GM19239 (cell line): ENCODE measurements at places on chromosomes 7 and 10.

GRCh38 chr7:5207131-5207530 lies 17.1 kb downstream of the WIPI2 start:
- no peak for DNase-seq

- no peak for DNase-seq
Measured at GRCh38 chr7:135634191-135634878, 28.0 kb upstream of the STMP1 start.

DNA sequence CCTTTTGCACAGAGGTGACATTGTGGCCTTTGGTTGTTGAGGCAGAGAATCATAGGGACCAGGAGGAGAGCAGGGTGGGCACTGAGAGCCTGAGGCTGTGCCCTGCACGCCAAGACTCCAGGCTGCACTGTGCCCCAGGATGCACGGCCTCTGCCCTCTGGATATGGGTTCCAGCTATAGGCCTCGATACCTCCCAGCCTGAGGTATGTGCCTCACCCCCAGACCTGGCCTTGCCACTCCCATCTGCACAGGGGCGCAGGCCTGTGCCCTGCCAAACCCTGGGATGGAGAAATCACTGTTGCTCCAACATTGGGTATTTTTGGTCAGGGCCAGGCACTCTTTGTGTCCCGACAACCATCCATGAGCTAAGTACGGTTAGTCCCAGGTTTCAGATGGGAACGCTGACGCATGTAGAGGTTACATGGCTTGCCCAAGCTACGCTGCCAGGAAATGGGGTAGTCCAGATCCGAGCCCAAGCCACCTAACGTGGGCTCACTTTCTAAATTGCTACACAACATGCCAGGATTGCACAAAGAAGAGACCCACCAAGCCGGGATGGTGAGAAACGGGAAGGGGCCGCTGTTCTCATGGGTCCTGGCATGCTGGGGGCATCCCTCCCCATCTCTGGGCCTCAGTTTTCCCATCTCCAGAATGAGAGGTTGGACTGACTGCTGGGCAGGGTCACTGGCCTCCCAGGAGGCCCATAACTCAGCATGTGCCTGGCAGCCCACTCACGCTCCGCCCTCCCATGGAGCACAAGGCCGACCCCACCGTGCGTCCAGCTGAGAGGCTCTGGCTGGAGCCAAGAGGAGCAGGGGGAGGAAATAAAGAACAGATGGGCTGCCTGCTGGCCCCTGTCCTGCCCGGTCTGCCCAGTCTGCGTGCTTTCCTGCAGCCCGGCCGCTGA lies 44.2 kb downstream of the ZCCHC24 start:
- DNase-seq, result no peak

DNA sequence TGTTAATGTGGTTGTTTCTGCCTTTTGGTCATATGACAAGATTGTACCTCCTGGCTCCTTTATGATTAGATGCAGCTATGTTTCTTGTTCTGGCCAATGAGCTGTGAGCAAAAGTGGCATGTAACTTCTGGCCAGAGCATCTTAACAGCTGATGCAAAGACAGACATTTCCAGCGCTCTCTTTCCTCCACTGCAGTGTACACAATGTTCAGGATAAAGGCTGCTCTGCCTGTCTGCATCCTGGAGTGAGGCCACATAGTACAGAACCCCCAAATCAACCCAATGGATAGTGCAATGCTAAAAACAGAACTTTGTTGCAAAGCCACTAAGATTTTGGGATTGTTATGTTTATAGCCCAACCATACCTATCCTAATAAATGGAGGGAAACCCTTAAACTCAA lies 17.9 kb downstream of the EPC1 start:
- no peak for DNase-seq

DNA sequence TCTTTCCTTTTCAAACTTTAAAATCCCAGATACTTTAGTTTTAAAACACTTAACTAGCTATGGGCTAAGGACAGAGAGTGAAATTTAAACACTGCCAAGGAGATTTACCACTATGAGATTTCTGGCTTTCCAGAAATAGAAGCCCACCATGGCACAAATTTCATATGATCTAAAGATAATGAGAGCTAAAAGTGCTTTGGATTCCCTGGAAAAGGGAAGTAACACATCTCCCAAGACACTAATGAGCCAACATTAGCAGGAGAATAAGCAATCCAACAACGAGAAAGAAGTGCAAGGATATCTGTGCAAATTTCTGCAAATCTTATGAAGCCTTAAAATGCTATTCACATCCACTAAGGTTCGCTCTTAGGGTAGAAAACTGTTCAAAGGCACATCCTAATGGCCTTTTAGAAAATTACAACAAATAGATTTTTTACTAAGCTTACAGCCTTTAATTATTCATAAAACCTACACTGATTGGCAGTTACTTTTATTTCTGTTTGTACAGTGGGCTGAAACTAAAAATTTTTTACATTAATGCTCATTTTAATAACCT lies 100.3 kb downstream of the RAPGEF5 start:
- DNase-seq, result no peak

GRCh38 chr7:82044497-82045080 lies 274.7 kb upstream of the HGF start:
- no peak for DNase-seq

DNA sequence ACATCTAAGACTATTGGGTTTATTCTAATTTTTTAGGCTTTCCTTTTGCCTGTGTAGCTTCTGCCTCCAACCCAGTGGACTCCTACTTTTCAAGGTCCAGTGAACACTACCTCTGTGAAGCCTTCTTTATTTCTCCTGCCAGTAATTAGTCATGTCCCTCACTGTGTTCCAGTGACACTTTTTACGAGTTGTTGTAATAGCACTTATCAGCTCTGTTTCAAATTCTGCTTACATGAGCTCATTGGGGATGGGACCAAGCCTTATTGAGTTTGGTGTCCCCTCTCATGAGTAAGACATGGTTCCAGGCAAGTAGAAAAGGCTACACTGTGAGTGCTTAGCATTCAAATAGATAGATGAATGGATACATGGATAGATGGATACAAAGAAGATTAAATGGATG lies 184.6 kb downstream of the HIBADH start:
- no peak for DNase-seq

DNA sequence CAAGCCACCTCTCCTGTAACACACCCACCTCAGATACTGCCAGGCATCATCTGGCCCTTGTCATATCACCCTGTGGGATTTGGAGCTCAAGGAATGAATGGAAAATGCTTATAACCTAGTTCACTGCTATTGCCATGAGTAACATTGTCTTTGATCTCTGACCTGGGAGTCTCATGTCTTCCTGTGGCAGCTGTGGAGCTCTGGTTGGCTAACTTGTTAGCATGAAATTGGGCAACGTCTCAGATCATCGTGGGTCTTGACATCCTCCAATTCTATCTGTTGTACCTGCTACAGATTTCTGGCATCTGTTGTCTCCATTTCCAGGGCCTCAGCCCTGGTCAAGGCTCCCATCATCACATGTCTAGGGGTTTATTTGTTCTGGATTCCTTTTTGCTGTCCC lies 2.2 kb upstream of the TMEM270 start:
- no peak for DNase-seq

GRCh38 chr10:110664483-110665420 lies 20.6 kb downstream of the RBM20 start:
- DNase-seq, result no peak

DNA sequence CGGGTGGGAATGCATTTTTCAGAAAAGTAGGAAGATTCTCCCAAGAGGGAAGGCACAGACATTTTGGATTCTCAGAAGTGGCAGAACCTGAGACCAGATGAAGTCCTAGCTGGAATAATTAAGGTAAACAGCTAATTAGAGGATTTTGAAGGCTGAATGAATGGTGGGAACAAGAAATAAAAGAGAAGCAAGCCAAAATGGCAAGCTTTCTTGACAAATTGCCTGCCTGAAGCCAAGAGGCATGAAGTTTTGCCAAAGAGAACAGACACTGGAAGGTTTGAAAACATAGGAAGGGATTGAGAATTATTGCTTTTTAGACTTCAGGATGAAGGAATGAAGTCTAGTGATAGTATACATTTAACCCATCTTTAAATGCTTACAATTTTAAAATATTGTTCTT lies 115.0 kb upstream of the SEM1 start:
- DNase-seq, result no peak

GRCh38 chr7:25261545-25262140 lies 33.4 kb upstream of the NPVF start:
- no peak for DNase-seq

- DNase-seq, result no peak
Measured at GRCh38 chr7:107446988-107447387, 22.9 kb upstream of the GPR22 start.

DNA sequence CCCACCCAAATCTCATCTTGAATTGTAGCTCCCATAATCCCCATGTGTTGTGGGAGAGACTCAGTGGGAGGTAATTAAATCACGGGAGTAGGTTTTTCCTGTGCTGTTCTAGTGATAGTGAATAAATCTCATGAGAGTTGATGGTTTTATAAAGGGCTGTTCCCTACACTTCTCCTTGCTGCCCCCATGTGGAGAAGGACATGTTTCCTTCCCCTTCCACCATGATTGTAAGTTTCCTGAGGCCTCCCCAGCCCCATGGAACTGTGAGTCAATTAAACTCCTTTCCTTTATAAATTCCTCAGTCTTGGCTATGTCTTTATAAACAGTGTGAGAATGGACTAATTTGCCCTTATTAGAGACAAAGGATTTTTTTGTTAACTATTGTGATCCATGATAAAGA lies 48.5 kb upstream of the MKX start:
- DNase-seq, result no peak

DNA sequence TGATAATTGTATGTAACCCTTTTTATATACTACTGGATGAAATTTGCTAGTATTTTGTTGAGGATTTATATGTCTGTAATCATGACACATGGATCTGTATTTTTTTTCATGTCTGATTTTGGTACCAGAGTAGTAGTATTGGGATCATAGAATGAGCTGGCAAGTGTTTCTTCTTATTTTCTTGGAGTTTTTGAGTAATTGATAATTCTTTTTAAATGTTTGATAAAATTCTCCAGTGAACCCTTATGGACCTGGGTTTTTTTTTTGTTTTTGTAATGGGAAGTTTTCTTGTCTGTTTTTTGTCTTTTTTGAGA lies 28.4 kb downstream of the ZNF33A start:
- no peak for DNase-seq

GRCh38 chr10:77371848-77372799 lies 265.5 kb downstream of the KCNMA1 start:
- no peak for DNase-seq

DNA sequence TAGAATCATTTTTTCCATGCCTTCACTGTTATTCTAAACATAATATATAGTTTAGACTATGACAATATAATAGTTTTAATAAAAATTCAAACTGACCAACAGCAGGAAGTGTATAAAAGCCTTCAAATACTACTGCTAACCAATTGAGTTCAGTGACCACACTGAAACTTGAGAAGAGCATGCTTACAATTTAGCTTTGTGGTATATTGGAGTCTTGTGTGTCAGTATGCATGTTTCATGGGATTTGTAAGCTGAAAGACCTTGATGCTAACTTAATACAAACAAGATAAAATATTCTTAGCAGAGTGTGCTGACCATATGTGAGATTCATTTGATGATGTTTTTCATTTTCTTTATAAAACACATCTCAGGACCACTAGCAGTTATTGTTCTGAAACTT lies 395.5 kb downstream of the SUGCT start:
- no peak for DNase-seq

DNA sequence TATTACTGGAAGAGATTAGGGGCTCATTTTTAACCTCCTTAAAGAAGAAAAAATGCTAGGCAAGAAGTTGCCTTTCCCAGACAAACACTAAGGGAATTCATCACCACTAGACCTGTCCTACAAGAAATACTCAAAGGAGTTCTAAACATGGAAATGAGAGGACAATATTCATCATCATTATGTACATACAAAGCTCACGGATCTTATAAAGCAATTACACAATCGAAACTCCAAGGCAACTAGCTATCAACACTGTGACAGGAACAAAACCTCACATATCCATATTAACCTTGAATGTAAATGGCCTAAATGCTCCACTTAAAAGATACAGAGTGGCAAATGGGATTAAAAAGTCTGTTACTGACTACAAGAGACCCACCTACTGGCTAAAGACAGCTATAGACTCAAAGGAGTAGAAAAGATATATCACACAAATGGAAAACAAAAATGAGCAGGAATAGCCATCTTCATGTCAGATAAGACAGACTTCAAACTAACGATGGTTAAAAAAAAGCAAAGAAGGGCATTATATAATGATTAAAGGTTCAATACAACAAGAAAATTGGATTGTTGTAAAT lies 246.6 kb downstream of the ADRA2A start:
- DNase-seq, result no peak

- DNase-seq, result no peak
Measured at GRCh38 chr7:116571037-116571436, 46.2 kb downstream of the CAV1 start.

DNA sequence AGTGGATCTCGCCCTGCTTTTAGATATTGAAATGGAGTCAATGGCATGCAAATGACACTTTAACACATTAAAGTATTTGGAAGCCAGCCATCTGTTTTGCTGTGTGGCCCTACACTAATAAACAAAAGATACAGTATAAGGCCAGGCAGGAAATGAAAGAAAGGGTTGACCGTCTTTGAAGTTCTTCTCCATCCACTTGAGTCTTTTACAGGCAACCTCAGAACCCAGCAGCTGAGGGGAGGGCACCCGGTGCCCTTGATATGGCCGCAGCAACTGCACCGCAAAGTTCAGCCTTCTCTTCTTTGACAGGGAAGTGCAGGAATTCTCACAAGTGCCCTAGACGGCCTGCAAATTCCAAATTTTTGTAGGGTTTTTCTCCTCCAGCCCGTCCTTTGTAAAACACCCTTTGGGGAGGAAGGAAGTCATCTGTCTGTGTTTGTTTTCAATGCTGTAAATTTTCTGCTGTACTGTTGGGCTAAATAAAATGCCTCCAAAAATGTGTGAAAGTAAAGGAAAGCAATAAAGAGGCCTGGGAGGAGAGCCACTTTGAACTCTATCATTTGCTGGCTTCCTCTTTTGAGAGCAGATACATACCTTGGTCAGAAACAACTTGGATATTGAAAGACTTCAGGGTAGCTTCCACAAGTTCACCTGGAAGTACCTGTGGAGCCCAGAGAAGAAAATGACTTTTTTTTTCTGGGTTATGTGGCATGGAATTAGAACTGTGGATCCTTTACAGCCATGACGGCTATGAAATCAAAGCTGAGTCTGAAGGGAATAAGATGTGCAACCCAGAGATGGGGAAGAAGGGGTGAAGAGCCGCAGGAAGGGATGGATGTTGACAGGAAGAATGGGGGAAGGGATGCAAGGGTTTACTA lies 3.6 kb downstream of the HOXA1 start:
- no peak for DNase-seq

DNA sequence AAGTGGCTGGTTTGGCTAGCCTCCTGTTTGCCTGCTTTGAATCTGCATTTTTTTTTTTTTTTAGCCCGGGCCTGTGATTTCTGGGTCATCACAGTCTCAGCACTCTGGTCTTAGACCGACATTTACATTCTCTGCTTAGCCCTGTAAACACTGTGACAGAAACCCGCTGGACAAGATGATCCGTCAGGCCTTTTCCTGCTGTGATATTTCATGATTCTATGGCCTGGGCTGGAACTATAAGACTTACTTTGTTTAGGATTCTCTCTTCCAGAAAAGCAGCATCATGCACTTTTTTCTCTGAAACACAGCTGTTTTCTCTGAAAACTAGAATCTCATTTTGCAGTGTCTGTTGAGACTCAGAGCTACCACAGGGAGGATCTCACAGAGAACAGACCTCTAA lies 705.5 kb downstream of the GRID1 start:
- DNase-seq, result no peak

GRCh38 chr10:130480491-130480890 lies 344.3 kb downstream of the GLRX3 start:
- no peak for DNase-seq
